Uterus (tissue), 4 donors: ENCODE measurements at places on chromosomes 12 and 14. TPM values are rescaled to one million over a fixed set of nuclear protein-coding genes. Genes with fewer than 3 reads are reported as not detected.

GPX2 gene
- 0.29 TPM for total RNA-seq

UTP20 gene
- total RNA-seq = 17.7 TPM

OAS2 gene
- 10.2 TPM for total RNA-seq

TUBA1B gene
- total RNA-seq = 501 TPM

DENND5B gene
- total RNA-seq = 37.0 TPM

PARP11 gene
- total RNA-seq = 16.4 TPM

- no peaks in the 10 kb centered on the region for H3K4me1 ChIP-seq
- DNase-seq = no peak
- peak overlapping the region; percentile 5 for H3K27ac ChIP-seq
- no peak overlapping the region for H3K4me3 ChIP-seq
- no peaks in the 10 kb centered on the region for H3K36me3 ChIP-seq
These were observed 40.3 kb downstream of the FERMT2 start for GRCh38 chr14:52910572-52910971.

DNA sequence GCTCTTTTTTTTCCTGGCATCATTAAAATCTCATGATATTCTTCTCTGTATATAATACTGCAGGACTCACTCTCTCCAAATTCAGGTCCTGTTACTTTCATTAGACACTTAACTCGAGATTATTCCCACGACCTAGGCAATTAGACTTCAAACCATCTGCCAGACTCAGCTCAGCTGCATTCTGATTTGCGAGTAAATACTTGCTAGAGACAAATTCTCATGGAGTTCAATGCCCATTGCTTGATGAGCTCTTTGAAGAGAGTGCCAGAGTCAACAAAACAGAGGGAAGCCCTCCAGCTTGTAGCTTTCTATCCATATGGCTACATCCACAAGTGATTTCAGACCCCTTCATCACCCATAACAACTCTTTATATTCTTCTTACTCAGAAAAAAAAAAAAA is 88.3 kb downstream of the GTF2A1 start:
- H3K4me1 ChIP-seq = no peaks in the 10 kb centered on the region
- no peak overlapping the region for H3K4me3 ChIP-seq
- no peak overlapping the region for H3K27ac ChIP-seq
- DNase-seq = no peak
- no peaks in the 10 kb centered on the region for H3K27me3 ChIP-seq

DNA sequence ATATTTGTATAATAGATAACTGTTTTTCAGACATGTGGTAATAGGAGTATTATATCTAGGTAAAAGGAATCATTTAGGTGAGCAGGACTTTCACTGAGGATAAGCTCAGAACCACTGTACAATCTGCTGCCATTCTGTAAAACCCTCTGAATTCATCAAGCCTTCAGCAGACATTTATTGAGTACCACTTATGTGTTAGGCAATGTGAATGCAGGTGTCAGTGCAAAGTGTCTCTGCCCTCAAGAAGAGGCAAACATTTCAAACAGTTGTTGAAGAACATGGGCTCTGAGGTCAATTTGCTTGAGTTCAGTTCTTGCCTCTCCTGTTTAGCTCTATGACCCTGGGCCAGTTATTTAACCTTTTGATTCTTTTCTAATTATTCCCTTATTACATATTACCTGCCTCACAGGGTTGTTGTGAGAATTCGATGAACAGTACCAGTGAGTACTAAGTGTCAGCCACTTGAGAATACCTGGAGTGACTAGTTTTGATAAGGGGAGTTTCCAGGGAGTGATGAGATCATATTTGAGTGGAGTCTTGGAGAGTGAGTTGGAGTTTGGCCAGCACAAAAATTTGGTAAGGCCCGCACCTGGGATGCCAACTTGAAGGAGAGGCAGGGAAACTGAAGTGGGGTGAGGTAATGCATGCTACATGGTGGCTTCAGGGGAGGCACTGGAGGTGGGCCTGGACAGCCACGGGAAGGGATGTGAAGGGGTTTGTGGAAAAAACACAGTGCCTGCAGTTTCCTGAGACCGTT is 33.7 kb downstream of the RASSF8 start:
- peaks cover 8% of the 10 kb centered on the region for H3K4me1 ChIP-seq
- H3K36me3 ChIP-seq = no peaks in the 10 kb centered on the region
- no peak overlapping the region for H3K27ac ChIP-seq
- DNase-seq = no peak
- no peak overlapping the region for H3K4me3 ChIP-seq

- no peak overlapping the region for H3K4me3 ChIP-seq
- no peaks in the 10 kb centered on the region for H3K27me3 ChIP-seq
- no peak for DNase-seq
- no peaks in the 10 kb centered on the region for H3K4me1 ChIP-seq
These were observed 63.9 kb downstream of the RNFT2 start for GRCh38 chr12:116802018-116802417.

- DNase-seq = peak; percentile 81
- H3K27me3 ChIP-seq = no peaks in the 10 kb centered on the region
- no peaks in the 10 kb centered on the region for H3K36me3 ChIP-seq
- peak overlapping the region; percentile 88 for H3K4me3 ChIP-seq
- H3K27ac ChIP-seq = peak overlapping the region; percentile 83
These were observed 881 bp downstream of the PYGL start for GRCh38 chr14:50943261-50943942.

- no peak overlapping the region for H3K27ac ChIP-seq
- no peak overlapping the region for H3K4me3 ChIP-seq
- DNase-seq = no peak
- no peaks in the 10 kb centered on the region for H3K27me3 ChIP-seq
These were observed 161.5 kb downstream of the SEC23A start for GRCh38 chr14:38941488-38941887.

DNA sequence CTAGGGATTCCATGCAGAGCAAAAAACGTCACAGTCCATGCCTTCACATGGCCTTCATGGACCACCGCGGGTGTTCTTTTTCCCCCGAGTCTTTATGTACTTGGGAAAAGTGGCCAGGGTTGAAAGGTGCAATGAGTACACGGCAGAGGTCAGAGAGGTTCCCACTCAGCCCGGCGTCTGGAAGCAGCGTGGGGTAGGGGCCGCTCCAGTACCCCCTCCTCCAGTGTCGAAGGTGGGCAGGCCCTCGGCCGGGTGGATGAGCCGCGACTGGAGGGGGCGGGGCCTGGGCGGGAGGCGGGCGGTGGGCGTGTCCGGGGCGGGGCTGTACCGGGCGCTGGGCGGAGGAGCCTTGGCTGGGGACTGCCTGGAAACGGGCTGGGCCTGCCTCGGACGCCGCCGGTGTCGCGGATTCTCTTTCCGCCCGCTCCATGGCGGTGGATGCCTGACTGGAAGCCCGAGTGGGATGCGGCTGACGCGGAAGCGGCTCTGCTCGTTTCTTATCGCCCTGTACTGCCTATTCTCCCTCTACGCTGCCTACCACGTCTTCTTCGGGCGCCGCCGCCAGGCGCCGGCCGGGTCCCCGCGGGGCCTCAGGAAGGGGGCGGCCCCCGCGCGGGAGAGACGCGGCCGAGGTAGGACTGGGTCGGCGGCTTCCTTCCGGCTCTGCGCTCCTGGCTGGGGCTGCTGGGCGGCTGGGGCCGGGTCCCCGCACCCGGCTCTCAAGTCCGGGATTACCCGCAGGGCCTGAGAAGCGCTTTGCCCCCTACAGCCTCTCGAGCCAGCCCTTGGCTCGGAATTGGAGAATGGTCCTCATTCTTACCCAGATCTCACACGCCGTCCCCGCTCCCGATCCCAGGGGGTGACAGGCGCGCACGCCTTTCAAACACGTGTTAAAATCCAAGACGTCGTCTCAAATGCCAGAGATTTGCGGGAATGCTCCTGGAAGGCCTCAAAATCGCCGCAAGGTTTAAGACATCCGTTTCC is at the start of gene RXYLT1:
TSS of gene RXYLT1 (plus strand) at position 412 of the 984 bp plus-strand sequence. CDS start at position 464, 52 bp downstream.
- peak within 1 kb of the TSS; percentile 94 for H3K27ac ChIP-seq
- H3K27me3 ChIP-seq = no peaks in the 10 kb centered on the region
- H3K36me3 ChIP-seq = no peaks in the 10 kb centered on the region
- peak within 1 kb of the TSS; percentile 70 for H3K4me3 ChIP-seq

DNA sequence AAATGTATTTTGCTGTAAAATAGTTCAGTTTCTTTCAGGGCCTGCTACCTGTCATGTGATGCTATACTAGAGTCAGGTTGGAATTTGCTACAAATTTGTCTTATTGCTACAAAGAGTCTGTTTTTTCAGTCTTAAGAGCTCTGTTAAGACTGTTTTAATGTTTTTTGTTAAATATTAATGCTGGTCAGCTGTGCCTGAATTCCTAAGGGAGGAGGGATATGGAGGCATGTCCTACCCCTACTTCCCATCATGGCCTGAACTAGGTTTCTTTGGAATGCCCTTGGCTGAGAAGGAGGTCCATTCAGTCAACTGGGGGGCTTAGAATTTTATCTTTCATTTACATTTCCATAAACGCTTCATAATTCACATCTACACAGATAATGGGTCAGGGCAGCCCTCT is 30.0 kb downstream of the IQSEC3 start:
- no peaks in the 10 kb centered on the region for H3K27me3 ChIP-seq
- no peak overlapping the region for H3K27ac ChIP-seq
- no peak for DNase-seq

GRCh38 chr12:53602176-53602864 is 23.9 kb downstream of the ATF7 start:
- DNase-seq = no peak
- H3K27me3 ChIP-seq = no peaks in the 10 kb centered on the region
- no peak overlapping the region for H3K4me3 ChIP-seq
- H3K27ac ChIP-seq = no peak overlapping the region
